ENCODE measurements at places on chromosomes 16 and 17. TPM values are rescaled to one million over a fixed set of nuclear protein-coding genes. Genes with fewer than 3 reads are reported as not detected.

The NDRG4 gene
- polyA plus RNA-seq: 0.15 TPM

The EVPLL gene
- polyA plus RNA-seq: 0.25 TPM

The HOXB3 gene
- polyA plus RNA-seq: 0.05 TPM

The NLRC3 gene
- 28.3 TPM for polyA plus RNA-seq

The DRC3 gene
- not detected for polyA plus RNA-seq

Data from CD4-positive, CD25-positive, alpha-beta regulatory T cell (primary cell).